ENCODE measurements at places on chromosomes 4 and X. TPM values are rescaled to one million over a fixed set of nuclear protein-coding genes. Genes with fewer than 3 reads are reported as not detected.

Gene CSAG1
- total RNA-seq = not detected

Gene COX7B2
- total RNA-seq = not detected

Gene CXCL5
- not detected for total RNA-seq

Gene BCORL1
- total RNA-seq = 0.26 TPM

Gene PIM2
- 9.1 TPM for total RNA-seq

Gene TACR3
- total RNA-seq = not detected

DNA sequence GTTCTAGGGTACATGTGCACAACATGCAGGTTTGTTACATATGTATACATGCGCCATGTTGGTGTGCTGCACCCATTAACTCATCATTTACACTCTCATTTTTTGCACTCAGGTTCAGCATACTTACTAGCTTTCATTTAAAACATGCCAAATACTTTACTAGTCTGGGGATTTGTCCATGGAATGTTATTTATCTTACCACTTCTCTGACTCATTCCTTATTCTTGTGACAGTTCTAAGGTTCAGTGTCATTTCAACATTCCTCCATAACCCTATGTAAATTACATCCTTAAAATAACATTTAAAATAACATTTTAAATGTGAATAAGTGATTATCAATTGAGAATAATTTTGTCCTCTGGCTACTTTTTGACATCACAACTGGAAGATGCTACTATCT, 19.5 kb upstream of the SYTL5 start:
- no peak overlapping the region for H3K4me3 ChIP-seq
- DNase-seq = no peak
- no peaks in the 10 kb centered on the region for H3K36me3 ChIP-seq
- no peak overlapping the region for H3K27ac ChIP-seq

- H3K27ac ChIP-seq = no peak overlapping the region
- no peaks in the 10 kb centered on the region for H3K4me1 ChIP-seq
- no peak for DNase-seq
- no peak overlapping the region for H3K4me3 ChIP-seq
Observed at GRCh38 chr4:145446184-145446583, 35.5 kb upstream of the SMAD1 start.

DNA sequence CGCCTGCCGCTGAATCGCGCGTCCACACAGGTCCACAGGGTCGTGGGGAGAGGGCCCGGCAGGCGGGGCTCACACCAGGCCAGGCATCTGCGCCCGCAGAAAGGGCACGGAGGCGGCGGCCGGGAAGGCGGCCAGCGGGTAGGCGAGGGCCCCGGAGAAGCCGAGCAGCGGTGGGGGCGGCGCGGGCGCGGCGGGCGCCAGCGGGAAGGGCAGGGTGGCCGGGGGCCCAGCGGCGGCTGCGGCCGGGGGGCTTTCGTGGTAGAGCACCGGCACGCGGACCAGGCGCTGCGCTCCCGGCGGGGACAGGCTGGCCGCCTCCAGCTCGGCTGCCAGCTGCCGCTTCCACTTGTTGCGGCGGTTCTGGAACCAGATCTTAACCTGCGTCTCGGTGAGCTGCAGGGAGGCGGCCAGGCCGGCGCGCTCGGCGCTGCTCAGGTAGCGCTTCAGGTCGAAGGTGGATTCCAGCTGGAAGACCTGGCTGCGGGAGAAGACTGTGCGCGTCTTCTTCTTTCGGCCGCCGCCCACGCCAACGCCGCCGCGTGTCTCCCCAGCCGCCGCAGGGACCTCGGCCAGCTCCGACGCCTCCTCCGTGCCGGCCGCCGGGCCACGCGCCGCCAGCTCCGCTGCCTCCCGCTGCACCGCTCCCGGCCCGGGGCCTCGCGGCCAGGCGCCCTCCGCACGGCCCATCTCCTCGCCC, 3.9 kb downstream of the HMX1 start:
- DNase-seq = no peak
- H3K4me1 ChIP-seq = peaks cover 8% of the 10 kb centered on the region
- no peaks in the 10 kb centered on the region for H3K36me3 ChIP-seq

GRCh38 chr4:11037637-11038036, 353.1 kb upstream of the CLNK start:
- no peak overlapping the region for H3K4me3 ChIP-seq
- DNase-seq = no peak
- no peaks in the 10 kb centered on the region for H3K27me3 ChIP-seq

DNA sequence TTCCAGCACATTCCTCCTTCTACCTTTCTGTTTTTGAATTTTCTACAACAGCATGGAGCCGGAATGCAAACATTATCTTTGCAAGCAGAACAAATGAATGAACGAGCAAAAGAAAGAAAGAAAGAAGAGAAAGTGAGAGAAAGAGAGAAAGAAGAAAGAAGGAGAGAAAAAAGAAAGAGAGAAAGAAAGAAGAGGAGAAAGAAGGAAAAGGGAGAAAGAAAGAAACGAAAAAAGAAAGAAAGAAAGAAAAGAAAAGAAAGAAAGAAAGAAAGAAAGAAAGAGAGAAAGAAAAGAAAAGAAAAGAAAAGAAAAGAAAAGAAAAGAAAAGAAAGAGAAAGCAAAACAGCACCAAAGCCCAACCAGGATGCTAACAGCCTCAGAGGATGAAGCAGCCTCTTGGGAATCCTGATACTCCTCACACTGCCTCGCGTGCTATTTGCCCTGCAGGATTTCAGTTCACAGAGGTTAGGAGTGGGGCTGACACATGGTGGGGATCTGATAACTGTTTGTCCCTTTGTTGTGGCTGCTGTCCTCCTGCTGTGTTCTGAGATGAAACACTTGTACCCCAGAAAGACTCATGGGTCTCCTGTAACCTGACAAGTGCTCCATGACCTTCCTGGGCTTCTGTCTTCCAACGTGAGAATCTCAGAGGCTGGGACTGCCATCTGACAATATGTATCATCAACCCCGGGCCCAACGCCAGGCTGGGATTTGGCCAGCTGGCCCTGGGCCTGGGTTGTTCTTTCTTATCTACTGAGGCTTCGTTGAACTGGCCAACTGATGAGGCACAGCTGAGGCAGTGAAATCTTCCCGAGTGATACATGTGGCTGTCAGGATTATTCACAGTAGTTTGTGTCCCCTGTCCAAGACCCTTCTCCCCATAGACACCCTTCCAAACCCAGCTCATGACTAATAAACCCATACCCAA, 61.0 kb downstream of the SEPSECS start:
- peak; percentile 58 for DNase-seq
- no peaks in the 10 kb centered on the region for H3K36me3 ChIP-seq
- peak overlapping the region; percentile 52 for H3K27ac ChIP-seq
- H3K4me1 ChIP-seq = peaks cover 17% of the 10 kb centered on the region
- no peak overlapping the region for H3K4me3 ChIP-seq
- no peaks in the 10 kb centered on the region for H3K27me3 ChIP-seq

- H3K27me3 ChIP-seq = no peaks in the 10 kb centered on the region
- no peaks in the 10 kb centered on the region for H3K36me3 ChIP-seq
- H3K4me1 ChIP-seq = no peaks in the 10 kb centered on the region
- no peak overlapping the region for H3K4me3 ChIP-seq
- H3K27ac ChIP-seq = no peak overlapping the region
Observed at GRCh38 chrX:40855411-40855810, 120.1 kb upstream of the MED14 start.

DNA sequence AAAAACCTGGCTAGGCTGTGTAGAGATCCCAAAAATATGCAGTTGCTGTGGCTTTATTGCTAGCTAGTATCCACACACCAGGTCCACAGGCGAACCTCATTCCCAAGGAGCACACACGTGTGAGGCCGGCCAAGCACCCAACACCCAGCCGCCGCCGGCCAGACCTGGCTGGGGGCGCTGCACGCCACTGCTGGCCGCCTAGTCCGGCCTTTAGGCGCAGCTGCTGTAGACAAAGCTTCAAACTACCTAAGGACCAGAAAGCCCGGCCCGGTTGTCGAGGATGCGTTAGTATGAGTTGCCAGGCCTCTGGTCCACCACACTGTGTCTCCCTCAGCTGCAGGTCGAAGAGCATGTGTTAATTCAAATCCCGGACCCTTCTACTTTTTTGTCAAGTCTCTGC, 3.1 kb downstream of the POU3F4 start:
- H3K4me3 ChIP-seq = no peak overlapping the region
- no peak for DNase-seq
- no peaks in the 10 kb centered on the region for H3K36me3 ChIP-seq
- H3K27me3 ChIP-seq = no peaks in the 10 kb centered on the region
- H3K4me1 ChIP-seq = no peaks in the 10 kb centered on the region
- H3K27ac ChIP-seq = no peak overlapping the region

DNA sequence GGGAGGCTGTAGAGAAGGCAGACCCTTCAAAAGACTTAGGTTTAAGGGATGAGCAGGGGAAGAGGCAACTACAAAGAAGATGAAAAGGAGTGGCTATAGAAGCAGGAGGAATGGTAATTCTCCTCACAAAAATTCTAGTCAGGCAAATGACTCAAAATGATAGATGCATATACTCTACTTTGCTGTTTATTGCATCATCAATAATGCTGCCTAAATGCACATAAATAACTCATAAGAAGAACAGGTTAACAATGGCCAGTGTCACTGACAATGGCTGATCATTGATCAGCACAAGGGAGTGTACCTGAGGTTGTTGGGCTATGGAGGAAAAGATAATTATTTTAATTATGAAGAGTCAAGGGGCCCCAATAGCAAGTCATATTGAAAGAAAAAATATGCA, 184.7 kb upstream of the ETNPPL start:
- no peak for DNase-seq
- no peak overlapping the region for H3K4me3 ChIP-seq
- H3K36me3 ChIP-seq = no peaks in the 10 kb centered on the region
- H3K27me3 ChIP-seq = no peaks in the 10 kb centered on the region
- no peak overlapping the region for H3K27ac ChIP-seq

DNA sequence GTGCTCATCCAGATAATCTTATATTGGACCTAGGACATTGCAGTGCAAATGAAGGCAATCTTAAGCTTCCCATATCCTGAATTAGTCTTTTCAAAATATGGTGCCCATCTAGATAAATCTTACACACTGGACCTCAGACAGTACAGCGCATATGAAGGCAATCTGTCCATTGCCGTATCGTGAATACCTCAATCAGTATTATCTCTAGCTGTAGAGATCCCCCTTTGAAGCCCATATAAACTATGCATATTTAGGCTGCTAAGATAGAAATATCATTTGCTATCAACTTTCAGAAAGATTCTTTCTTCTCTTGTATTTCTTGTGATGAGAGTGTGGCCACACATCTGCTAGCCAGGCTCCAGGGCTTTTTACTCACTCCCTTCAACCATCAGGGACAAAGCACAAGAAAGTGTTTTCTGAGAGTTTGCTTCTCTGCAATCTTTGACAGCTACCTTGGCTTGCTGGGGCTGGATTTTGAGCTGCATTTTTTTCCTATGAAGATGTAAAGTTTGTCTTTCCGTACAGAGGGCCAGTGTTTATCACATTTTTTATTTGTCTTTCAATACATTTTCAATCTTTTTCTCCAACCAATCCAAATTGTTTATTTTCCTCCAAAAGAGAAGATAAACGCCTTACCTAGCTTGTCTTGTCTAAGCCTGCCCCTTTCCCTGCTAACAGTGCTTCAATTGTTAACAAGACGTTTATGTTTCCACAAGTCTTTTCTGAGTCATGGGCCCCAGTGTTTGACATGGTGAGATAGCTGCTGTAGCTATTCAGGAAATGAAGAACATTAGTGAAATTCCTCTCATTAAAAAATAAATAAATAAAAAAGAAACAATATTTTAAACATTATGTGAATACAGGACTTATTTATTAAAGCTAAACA, 57.6 kb upstream of the FAT1 start:
- no peak overlapping the region for H3K27ac ChIP-seq
- H3K27me3 ChIP-seq = no peaks in the 10 kb centered on the region
- H3K36me3 ChIP-seq = no peaks in the 10 kb centered on the region
- H3K4me3 ChIP-seq = no peak overlapping the region
- H3K4me1 ChIP-seq = no peaks in the 10 kb centered on the region
- DNase-seq = no peak

DNA sequence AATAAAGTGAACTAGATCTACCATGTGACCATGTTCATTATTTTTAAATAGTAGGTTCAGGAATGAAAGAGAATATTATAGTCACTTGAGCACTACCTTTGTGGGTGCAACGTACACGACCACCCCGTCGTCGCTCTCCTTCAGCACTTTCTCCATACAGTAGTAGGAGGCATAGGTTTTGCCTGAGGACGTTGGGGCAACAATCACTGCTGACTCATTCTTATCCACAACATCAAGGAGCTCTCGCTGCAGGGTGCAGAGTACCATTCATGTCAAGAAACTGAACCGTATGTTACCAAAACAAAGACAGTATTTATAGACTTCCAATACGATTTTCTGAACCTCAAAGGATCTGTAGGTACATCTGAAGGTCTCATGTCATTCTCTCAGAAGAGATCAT, 44.7 kb downstream of the DDX60 start:
- H3K4me3 ChIP-seq = no peak overlapping the region
- no peaks in the 10 kb centered on the region for H3K4me1 ChIP-seq
- no peak for DNase-seq
- H3K27me3 ChIP-seq = no peaks in the 10 kb centered on the region
